ENCODE measurements at places on chromosomes 3 and 15. TPM values are rescaled to one million over a fixed set of nuclear protein-coding genes. Genes with fewer than 3 reads are reported as not detected.

GRCh38 chr3:187025656-187026316 lies 95.5 kb downstream of the ST6GAL1 start:
- H3K4me3 ChIP-seq: no peak overlapping the region
- H3K36me3 ChIP-seq: no peaks in the 10 kb centered on the region
- no peaks in the 10 kb centered on the region for H3K4me1 ChIP-seq

- no peaks in the 10 kb centered on the region for H3K4me1 ChIP-seq
- H3K4me3 ChIP-seq: no peak overlapping the region
- no peak overlapping the region for H3K27ac ChIP-seq
- no peak for DNase-seq
- no peaks in the 10 kb centered on the region for H3K36me3 ChIP-seq
Observed at GRCh38 chr3:163422671-163423070, 1655.6 kb downstream of the SI start.

- H3K4me3 ChIP-seq: no peak overlapping the region
- DNase-seq: peak; percentile 63
- no peak overlapping the region for H3K27ac ChIP-seq
- no peaks in the 10 kb centered on the region for H3K4me1 ChIP-seq
- H3K27me3 ChIP-seq: no peaks in the 10 kb centered on the region
- H3K36me3 ChIP-seq: no peaks in the 10 kb centered on the region
Observed at GRCh38 chr3:161647936-161648470, 151.4 kb downstream of the OTOL1 start.

DNA sequence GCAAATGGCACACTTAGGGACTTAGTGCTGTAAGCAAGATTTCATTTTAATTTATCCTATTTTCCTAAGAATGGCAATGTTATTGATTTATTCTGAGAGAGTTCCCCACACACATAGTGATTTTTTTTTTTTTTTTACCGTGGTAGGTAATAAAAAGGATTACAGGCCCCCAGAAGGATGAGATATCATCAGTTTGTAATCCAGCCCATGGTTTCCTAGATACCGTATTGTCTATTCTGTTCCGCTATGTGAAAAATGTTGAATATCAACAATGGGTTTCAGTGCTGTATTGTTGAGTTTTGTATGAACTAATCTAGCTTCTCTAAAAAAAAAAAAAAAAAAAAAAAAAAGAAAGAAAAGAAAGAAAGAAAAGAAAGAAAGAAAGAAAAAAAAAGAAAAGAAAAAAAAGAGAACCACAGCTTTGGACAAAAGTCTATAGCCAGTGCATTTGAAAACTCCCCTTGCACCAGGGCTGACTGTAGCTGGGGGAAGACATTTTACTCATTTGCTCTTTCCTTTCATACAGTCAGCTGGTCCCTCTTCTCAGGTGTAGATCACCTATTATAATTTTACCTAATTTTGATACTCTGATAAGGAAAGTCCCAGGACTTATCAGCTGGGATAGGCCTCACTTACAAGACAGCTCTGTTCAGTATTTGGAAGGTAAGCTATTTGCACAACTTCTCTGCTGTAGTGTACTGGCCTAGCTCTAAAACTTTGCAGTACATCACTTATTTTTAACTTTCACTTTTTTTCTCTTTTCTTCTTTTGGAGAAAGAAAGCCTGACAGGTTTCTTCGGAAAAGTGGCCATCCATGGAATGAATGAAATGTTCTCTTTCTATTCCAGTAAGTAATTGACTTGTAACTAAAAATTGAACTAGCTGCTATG lies 101.4 kb upstream of the SOX2 start:
- H3K4me3 ChIP-seq: no peak overlapping the region
- no peak for DNase-seq
- H3K36me3 ChIP-seq: no peaks in the 10 kb centered on the region
- H3K27me3 ChIP-seq: no peaks in the 10 kb centered on the region
- H3K4me1 ChIP-seq: no peaks in the 10 kb centered on the region
- H3K27ac ChIP-seq: no peak overlapping the region

DNA sequence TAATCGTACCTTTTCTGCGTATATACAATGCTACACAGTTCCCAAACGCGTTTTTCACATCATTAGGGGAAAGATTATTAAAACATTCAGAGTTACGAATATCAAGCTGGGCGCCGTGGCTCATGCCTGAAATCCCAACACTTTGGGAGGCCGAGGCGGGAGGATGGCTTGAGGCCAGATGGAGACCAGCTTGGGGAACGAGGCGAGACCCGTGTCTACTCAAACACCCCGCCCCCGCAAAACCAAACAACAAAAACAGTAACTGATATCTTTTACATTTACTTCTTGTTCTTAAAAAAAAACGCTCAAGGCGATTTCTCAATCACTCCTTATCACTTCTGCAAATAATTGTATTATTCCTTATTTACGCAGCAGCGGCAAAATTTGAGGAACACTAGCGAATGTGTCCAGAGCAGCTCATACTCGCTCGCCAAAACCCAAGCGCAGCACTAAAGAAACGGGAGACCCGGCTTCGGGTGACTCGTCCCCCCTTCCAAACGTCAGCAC lies 1.2 kb downstream of the ZBTB11 start:
- peaks cover 7% of the 10 kb centered on the region for H3K4me1 ChIP-seq
- peaks cover 22% of the 10 kb centered on the region for H3K36me3 ChIP-seq
- no peak for DNase-seq
- no peaks in the 10 kb centered on the region for H3K27me3 ChIP-seq

- H3K27me3 ChIP-seq: no peaks in the 10 kb centered on the region
- peaks cover 6% of the 10 kb centered on the region for H3K36me3 ChIP-seq
- H3K4me1 ChIP-seq: no peaks in the 10 kb centered on the region
Observed at GRCh38 chr3:3817865-3818264, 18.6 kb downstream of the LRRN1 start.

- H3K36me3 ChIP-seq: no peaks in the 10 kb centered on the region
- H3K27me3 ChIP-seq: no peaks in the 10 kb centered on the region
- DNase-seq: peak; percentile 98
- H3K4me1 ChIP-seq: peaks cover 6% of the 10 kb centered on the region
Observed at GRCh38 chr3:102979682-102980354, 545.0 kb downstream of the ZPLD1 start.

DNA sequence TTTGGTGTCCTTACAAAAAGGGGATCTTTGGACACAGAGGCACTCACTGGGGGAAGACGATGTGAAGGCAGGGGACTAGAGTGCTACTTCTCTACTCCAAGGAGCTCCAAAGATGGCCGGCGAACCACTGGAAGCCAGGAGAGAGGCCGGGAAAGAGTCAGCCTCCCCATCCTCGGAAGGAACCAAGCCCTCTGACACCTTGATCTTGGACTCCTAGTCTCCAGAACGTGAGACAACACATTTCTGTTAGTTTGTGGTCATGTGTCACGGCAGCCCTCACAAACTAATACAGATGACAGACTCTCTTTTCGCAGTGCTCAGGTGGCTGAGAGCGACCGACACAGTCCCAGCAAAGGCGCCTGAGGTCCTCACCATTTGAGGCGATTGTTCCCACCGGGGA lies 24.4 kb upstream of the ATP2B2 start:
- H3K27me3 ChIP-seq: peaks cover 19% of the 10 kb centered on the region
- no peak for DNase-seq
- no peaks in the 10 kb centered on the region for H3K36me3 ChIP-seq
- H3K4me3 ChIP-seq: no peak overlapping the region
- H3K27ac ChIP-seq: no peak overlapping the region

GRCh38 chr3:43207628-43208085 lies 78.7 kb upstream of the SNRK start:
- no peaks in the 10 kb centered on the region for H3K36me3 ChIP-seq
- H3K27me3 ChIP-seq: no peaks in the 10 kb centered on the region
- H3K4me1 ChIP-seq: no peaks in the 10 kb centered on the region

- peaks cover 44% of the 10 kb centered on the region for H3K36me3 ChIP-seq
- H3K27ac ChIP-seq: no peak overlapping the region
- no peaks in the 10 kb centered on the region for H3K27me3 ChIP-seq
- no peak overlapping the region for H3K4me3 ChIP-seq
Observed at GRCh38 chr15:59199626-59200465, 6.8 kb upstream of the LDHAL6B start.

- peak overlapping the region; percentile 90 for H3K27ac ChIP-seq
- H3K27me3 ChIP-seq: no peaks in the 10 kb centered on the region
- peaks cover 22% of the 10 kb centered on the region for H3K36me3 ChIP-seq
Observed at GRCh38 chr15:64163659-64164362, 989 bp upstream of the PPIB start.

- no peaks in the 10 kb centered on the region for H3K27me3 ChIP-seq
- no peak overlapping the region for H3K27ac ChIP-seq
- H3K36me3 ChIP-seq: no peaks in the 10 kb centered on the region
Observed at GRCh38 chr3:116306149-116306548, 139.1 kb downstream of the LSAMP start.

DNA sequence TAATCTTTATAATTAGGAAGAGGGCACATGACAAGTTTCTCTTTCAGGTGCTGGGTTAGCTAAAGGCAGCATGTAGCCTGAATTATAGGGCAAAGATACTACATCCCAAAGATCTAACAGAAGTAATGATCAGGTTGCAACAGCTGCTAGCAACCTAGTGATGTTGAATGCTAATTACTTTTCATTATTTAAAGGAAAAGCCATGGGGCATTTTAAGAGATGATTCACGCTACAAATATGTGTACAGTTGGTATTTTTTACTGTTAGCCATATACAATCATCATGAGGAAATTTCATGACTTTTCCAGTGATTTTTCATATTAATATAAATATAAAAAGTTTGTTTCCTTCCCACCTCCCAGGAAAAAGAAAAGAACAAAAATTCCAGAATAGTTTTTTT lies 43.0 kb downstream of the NEK10 start:
- peaks cover 19% of the 10 kb centered on the region for H3K4me1 ChIP-seq
- DNase-seq: peak; percentile 13
- H3K27ac ChIP-seq: peak overlapping the region; percentile 45

CDHR4 gene
- not detected for total RNA-seq

MINAR1 gene
- 2.8 TPM for total RNA-seq

SCAANT1 gene
- total RNA-seq: not detected

FBXL22 gene
- 16.0 TPM for total RNA-seq

ACKR2 gene
- total RNA-seq: 0.53 TPM

CGNL1 gene
- total RNA-seq: 9.5 TPM

RTP3 gene
- 0.04 TPM for total RNA-seq
